ENCODE measurements at places on chromosomes 11 and 22.

DNA sequence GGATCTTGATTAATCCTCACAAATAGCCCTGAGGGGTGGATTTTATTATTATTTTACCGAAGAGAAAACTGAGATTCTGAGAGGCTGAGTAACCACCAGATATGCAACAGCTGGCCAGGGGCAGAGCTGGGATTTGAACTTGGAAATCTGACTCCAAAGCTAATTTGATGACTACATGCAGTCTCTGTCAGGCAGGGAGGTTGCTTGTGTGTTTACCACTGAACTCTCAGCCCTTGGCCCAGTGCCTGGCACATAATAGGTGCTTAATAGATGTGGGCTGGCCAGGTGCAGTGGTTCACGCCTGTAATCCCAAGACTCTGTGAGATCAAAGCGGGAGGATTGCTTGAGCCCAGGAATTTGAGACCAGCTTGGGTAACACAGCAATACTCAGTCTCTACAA is 121.7 kb upstream of the CRYBB3 start:
- no peak for DNase-seq

DNA sequence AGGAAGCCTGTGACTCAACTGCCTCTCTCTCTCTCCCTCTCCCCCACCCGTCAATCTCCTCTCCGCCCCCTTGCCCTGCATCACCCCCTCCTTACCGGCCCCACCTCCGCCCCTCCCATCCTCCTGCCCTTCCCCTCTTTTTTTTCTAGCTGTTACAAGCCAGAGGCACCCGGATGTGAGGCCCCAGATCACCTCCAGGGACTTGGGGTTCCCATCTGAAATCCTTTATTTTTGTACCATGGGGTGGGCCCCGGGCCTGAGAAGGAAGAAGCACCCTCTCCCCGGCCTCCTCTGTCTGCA is 10.8 kb downstream of the KCTD17 start:
- DNase-seq, result no peak

- no peak for DNase-seq
Observed at GRCh38 chr22:49568751-49569285, 258.9 kb downstream of the BRD1 start.

GRCh38 chr11:122337704-122338103 is 221.7 kb upstream of the BLID start:
- DNase-seq, result no peak

DNA sequence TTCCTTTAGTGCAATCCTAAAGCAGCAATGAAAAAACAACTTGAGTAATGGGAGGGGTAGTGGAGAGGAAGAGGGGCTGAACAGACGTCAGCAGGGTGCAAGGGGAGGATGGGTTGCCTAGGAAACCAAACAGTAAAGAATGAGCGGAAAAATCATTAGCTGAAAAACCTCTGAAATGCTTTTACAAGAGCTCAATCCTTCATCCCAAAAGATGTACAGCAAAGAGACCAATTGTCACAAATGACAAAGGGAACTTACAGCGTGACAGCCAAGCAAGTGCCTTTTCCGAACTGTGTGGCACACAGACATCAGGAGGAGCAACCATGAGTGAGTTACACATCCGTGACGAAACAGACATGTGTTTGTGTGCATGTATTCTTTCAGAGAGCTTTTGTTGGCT is 104.6 kb downstream of the SIK3 start:
- no peak for DNase-seq

- no peak for DNase-seq
Observed at GRCh38 chr11:898540-899190, 11.9 kb downstream of the CHID1 start.

DNA sequence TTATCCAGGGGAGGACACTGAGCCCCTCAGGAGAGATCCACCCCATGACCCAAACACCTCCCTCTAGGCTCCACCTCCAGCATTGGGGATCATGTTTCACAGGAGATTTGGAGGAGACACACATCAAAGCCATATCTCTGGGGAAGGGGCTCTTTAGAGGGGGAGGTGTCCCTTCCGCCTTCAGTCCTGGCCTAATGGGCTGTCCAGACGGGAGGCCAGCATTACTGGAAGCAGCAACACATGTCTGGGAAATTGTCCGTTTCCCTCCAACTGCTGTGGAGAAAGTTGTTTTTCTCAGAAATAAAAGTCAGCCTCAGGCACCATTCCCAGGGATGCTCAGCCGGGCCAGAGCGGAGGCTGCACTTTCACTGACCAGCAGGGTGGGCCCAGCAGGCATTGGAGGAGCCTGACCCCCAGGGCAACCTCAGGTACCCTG is 9.5 kb downstream of the CACNA1I start:
- DNase-seq, result no peak

- no peak for DNase-seq
Observed at GRCh38 chr11:97862021-97862420, 1158.7 kb upstream of the CNTN5 start.

- DNase-seq, result no peak
Observed at GRCh38 chr11:132648851-132649250, 883.5 kb downstream of the OPCML start.

DNA sequence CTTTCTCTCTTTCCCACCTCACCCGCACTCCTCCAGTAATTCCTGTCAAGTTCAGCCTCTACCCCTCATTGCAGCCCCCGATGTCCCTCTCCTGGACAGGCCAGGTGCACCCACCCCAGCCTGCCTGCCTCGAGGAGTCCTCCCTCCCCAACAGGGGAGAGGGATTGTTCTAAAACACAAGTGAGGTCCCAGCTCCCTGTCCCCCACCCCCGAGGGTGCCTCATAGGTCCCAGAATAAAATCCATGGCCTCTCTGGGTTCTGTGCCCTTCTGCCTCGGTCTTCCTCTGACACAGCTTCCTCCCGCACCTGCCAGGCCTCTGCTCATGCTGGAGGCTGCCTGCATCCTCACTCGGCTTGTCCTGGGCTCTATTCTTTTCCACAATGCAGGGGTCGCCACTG is 720.1 kb downstream of the BRD1 start:
- no peak for DNase-seq

DNA sequence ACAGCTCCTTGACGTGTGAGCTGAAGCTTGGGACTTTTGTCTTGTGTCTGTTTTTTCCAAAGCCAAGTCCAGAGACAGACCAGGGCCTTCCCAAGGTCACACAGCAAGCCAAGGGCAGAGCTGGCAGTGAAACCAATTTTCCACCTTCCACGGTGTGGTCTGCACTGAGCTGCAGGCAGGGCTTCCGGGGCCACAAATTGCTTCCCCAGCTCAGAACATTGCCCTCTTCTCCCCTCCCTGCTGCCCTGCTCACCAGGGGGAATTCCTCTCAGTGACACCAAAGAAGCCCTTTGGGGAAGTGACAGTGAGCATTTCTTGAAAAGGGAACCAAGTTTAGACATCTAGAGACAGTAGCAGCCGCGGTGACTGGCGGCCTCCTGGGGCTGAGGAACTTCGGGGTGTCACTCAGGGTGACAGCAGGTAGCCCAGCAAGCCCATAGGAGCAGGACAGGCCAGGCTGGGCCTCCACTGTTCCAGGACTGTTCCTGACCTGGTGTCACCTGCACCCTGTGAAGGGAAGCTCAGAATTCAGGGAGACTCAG is 9.2 kb downstream of the FXYD2 start:
- DNase-seq, result peak; percentile 75

DNA sequence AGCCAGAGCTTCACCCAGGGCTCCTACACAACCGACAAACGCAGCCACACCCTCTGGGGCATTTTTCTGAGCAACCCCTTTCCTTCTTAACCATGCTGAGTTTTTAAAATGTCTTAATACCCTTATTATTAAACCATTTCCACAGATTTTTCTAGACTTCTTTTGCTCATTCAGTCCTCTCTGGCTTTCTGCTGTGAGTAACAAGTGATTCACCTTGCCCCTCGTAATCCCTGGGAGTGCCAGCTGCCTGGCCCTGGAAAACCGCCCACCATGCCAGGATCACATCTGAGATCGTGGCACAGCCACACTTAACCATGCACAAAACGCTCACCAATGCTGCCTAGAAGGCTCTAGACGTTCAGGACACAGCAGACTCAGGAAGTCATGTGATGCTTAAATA is 25.4 kb downstream of the YPEL1 start:
- DNase-seq, result no peak

GRCh38 chr11:43393765-43394355 is 35.1 kb downstream of the TTC17 start:
- no peak for DNase-seq

- no peak for DNase-seq
Observed at GRCh38 chr11:44711113-44711786, 15.5 kb upstream of the TSPAN18 start.

DNA sequence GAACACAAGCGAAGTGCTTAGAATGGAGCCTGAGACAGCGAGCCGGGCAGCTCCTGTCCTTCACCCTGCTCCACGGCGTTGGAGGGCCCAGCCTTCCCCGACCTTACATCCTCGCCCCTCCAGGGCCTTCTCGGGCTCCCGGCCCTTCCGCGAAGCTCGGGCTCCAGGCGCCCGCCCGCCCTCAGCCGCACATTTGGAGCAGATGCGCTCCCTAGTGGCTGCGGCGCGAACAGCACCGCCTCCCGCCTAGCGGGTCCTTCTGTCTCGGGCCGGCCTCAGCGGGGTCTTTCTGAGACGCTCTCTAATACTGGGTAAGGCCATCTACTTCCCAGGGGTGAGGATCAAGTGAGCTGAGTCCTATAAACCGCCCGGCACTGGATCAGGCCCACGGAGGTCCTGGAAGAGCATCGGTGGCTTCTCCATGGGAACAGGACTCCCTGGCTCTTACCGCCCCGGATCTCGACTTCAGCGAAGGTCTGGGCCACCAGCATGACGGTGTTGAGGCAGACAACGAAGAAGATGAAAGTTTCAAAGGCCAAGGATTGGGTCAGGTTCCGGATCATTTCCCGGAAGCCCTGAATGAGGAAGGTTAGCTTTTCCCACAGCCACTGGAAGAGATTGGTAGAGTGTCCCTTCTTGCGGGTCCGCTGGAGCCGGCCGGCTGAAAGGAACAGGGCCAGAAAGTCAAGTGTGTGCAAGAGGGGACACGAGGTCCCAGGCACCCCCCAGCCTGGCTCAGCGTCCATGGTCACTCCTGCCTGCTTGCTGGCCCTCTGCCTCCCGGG is 3.7 kb downstream of the CATSPER1 start:
- DNase-seq, result peak; percentile 91

- DNase-seq, result no peak
Observed at GRCh38 chr22:37241351-37242142, 2.5 kb downstream of the RAC2 start.

- DNase-seq, result peak; percentile 91
Observed at GRCh38 chr22:41919357-41920224, 4.7 kb upstream of the SHISA8 start.

DNA sequence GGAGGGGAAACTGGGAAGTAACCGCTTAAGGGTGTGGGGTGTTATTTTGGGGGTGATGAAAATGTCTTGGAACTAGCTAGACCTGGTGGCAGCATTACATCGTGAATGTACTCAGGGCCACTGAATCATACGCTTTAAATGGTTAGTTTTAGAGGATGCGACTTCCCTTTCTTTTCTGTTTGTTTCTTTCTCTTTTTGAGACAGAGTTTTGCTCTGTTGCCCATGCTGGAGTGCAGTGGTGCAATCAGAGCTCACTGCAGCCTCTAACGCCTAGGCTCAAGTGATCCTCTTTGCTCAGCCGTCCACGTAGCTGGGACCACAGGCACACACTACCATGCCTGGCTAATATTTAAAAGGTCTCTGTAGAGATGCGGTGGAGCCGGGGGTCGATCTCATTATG is 5.6 kb upstream of the MIAT start:
- DNase-seq, result no peak

- DNase-seq, result no peak
Observed at GRCh38 chr11:980438-981357, 55.0 kb downstream of the AP2A2 start.

DNA sequence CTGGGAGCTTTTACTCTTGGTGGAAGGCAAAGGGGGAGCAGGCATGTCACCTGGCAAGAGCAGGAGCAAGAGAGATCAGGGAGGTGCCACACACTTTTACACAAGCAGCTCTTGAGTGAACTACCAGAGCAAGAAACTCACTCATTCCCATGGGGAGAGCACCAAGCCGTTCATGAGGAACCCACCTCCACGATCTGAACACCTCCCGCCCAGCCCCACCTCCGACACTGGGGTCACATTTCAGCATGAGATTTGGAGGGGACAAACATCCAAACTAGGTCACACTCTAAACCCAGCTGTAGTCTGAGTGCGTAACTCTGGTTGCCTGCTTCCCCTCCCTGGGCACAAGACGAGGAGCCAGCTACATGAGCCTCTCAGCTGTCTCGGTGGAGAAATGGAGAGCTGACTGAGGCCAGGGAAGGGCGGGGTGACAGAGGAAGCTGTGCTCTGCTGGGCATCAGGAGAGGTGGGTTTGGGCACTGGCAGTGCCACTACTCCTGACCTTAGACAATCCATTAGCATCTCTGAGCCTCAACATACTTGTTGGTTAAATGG is 134.6 kb downstream of the PKNOX2 start:
- no peak for DNase-seq

GRCh38 chr22:50361222-50361621 is 18.1 kb downstream of the PPP6R2 start:
- DNase-seq, result no peak

GRCh38 chr11:111528557-111528956 is 12.0 kb upstream of the LAYN start:
- no peak for DNase-seq

- DNase-seq, result no peak
Observed at GRCh38 chr11:62233730-62234129, 8.3 kb upstream of the SCGB1D2 start.

- DNase-seq, result no peak
Observed at GRCh38 chr22:36796552-36797175, 20.2 kb downstream of the PVALB start.

- DNase-seq, result no peak
Observed at GRCh38 chr11:12813371-12814225, 139.4 kb downstream of the TEAD1 start.

- no peak for DNase-seq
Observed at GRCh38 chr11:80255021-80255420, 814.2 kb upstream of the TENM4 start.

DNA sequence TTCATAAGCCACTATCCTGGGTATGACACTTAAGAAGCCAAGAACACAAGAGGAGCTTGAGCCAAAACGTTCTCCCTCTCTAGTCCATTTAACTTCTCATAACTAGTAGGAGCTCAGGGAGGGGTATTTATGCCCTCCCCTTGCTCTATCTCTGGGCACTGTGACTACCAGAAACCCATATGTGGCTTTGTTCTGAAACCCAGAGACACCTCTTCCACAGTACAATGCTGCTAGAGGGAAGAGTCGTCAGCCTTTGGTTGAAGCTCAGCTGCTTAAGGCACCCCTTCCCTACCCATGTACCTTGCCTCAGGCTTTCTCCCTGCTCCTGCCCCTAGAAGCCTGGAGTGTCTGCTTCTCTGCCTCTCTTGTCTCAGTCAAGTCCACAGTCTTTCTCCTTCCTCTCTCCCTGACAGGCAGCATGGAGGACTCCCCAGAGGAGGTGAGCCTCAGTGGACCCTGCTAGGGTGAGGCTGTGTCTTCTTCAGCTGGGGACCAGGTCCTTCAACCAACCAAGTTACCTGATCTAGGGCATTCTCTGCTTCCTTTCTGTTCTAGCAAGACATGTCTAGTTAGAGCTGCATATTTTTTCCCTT is 23.1 kb upstream of the USP47 start:
- no peak for DNase-seq

- no peak for DNase-seq
Observed at GRCh38 chr11:27423125-27423524, 49.5 kb downstream of the LGR4 start.
